Skin of body (tissue), 3 donors: ENCODE measurements at places on chromosomes 5 and 9.

DNA sequence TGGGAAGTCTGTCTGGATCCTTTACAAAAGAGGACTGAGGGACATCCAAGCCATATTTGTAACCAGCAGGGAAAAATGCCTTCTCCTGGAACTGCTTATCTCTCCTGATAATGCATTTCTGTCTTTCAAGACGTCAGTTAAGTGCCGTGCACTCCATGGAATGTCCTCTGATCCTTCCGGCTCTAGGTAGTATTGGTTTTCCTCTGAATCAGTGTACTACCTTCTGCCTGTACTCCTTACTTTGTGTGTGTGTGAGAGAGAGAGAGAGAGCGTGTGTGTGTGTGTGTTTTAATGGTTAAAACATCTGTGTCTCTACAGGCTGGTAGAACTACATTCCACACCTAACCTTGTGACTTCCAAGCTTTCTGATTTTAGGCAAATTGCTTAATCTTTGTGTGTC lies 89.9 kb downstream of the PIP5K1B start:
- no peak for DNase-seq

- no peak for DNase-seq
Measured at GRCh38 chr5:4831325-4831724, 308.8 kb upstream of the ADAMTS16 start.

GRCh38 chr9:110808599-110808980 lies 140.0 kb downstream of the MUSK start:
- DNase-seq, result no peak

GRCh38 chr9:135884328-135885035 lies 22.9 kb downstream of the CAMSAP1 start:
- no peak for DNase-seq

DNA sequence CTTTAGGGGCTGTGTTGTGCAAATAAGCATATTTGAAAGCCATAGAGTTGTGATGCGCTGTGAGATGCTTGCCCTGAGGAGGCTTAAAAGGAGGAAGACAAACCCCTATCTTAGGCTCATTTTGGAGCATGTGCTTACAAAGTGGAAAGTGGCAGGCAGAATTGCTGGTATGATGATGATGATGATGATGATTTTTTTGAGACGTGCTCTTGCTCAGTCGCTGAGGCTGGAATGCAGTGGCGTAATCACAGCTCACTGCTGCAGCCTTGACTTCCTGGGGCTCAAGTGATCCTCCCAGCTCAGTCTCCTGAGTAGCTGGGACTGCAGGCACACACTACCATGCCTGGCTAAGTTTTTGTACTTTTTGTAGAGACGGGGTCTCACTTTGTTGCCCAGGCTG lies 1.7 kb downstream of the CNOT8 start:
- DNase-seq, result no peak

DNA sequence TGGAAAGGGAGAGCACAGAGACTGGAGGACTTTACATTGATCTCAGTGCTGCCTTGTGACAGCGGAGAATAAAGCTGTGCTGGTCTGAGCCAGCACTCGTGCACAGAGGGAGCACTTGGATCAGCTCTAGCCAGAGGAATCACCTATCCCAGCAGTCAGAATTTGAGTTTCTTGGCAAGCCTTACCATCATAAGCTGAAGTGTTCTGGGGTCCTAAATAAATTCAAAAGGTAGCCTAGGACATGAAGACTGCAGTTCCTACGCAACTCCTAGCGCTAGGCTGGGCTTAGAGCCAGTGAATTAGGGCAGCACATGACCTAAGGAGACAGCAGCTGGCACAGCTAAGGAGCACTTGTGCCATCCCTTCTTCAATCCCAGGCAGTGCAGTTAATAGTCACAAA lies 119.5 kb downstream of the HMHB1 start:
- DNase-seq, result no peak

- DNase-seq, result no peak
Measured at GRCh38 chr5:6391151-6391550, 12.8 kb upstream of the MED10 start.

DNA sequence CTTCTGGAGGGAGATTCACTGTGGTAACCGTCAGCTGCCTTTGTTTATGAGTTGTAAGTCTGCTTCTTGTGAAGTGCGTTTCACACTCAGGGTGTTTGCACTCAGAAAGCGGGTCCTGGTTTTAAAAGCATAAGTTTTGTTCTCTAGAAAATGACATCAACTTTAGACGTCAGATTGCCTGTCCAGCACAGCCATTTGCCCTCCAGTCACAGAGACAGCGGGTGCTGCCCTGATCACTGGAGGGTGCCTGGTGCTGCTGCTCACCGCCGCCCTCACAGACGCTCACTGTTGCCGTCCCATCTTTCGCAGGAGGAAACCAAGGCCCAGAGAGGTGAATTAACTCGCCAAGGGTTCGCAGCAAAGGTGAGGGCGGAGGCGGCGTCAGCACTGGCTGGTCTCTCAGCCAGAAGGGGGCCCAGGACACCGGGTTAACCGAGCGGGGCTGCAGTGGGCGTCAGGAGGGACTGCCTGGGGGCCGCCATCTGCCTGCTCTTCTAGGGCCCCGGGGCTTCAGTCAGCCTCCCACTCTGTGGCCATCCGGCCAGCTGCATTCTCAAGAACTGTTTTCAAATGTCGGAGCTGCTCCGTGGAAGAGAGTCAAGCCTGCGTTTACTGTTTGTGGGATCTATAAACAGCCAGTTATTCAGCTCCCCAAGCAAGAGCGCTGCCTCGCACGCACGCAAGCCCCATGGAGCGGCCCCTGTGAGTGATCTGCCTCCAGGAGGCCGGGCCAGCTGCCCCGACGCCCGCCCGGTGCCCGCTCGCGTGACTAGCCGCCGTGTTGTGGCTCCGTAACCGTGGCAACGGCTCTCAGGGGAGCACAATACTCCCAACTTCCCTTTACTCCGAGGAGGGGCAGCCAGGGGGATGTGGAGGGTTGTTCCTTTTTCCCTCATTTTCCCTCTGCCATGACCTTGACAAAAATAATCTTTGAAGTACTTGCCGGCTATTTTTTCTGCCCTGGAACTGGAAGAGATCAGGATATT lies 43.4 kb upstream of the EXOC3 start:
- peak; percentile 94 for DNase-seq

GRCh38 chr5:2658447-2658846 lies 93.0 kb downstream of the IRX2 start:
- DNase-seq, result no peak

DNA sequence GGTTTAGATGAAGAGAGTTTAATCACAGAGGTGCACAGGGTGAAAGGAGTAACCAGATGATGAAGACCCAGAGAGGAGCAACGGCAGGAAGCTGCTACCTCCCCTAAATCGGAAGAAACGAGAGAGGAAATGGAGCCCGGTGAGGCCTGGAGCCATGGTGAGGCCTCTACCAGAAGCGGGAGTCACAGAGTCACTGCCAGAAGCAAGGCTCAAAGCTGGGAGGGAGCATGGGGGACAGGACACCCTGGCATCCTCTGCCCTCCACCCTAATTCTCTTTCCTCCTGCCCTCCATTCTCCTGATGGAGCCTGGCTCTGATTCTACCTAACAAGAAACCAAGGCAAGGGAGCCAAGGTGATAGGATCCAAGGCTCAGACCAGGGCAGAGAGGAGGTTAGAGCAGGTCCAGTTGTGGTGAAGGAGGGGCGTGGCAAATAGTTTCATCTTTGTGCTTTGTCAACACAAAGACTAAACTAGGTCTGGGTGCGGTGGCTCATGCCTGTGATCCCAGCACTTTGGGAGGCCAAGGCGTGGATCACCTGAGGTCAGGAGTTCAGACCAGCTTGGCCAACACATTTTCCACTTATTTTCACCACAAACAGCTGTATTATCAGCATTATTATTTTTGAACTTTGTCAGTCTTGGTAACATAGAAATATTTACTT lies 134.4 kb upstream of the RAI14 start:
- DNase-seq, result no peak

DNA sequence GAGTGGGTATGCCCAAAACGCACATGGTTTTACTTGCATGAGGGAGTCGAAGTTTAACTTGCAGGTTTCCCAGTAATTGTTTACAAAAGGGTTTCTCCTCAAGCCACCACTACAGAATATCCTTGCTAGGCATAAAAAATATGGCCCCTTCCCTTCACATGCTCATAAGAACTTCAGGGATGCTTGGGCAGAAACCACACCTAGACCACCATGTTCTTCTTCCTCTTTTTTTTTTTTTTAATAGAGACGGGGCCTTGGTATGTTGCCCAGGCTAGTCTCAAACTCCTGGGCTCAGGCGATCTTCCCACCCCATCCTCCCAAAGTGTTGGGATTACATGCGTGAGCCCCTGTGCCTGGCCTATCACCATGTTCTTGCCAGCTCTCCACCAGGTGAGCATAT lies 18.6 kb upstream of the PLIN2 start:
- DNase-seq, result no peak

- peak; percentile 51 for DNase-seq
Measured at GRCh38 chr5:122192497-122193496, 63.5 kb downstream of the ZNF474 start.

- DNase-seq, result no peak
Measured at GRCh38 chr9:95645992-95646391, 129.2 kb upstream of the PTCH1 start.

DNA sequence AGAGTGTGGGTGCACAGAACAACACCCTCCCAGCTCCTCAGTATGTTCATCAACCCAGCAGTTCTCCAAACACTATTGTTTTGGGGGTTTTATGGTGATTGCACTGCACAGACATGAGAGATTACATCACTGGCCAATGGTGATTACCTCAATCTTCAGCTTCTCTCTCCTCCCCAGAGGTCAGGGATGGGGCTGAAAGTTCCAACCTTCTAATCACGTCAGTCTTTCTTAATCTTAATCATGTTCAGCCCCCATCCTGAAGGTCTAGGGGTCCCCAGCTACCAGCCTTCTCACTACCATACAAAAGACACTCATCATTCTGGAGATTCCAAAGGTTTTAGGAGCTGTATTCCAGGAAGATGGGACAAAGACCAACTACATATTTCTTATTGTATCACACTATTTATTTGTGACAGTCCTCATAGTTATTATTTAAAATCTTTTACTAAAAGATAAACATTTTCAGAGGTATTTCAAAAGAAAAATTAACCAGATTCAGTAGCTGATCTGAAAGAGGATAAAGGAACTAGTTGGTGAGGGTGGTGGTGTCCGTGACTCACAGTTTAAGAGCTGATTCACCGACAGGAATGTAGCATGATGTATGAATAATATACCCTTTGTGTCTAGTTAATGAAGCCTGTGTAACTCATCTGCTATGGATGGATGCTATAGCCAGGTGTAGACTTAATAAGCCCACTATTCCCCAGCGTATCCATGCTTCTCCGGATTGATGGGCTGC lies 35.6 kb downstream of the RASEF start:
- no peak for DNase-seq

GRCh38 chr5:112757468-112758208 lies 20.0 kb downstream of the APC start:
- peak; percentile 62 for DNase-seq

- DNase-seq, result no peak
Measured at GRCh38 chr5:78416677-78417425, 56.4 kb downstream of the SCAMP1 start.

- DNase-seq, result no peak
Measured at GRCh38 chr9:74858751-74859414, 28.8 kb downstream of the TRPM6 start.

- DNase-seq, result peak; percentile 72
Measured at GRCh38 chr5:169268019-169268418, 32.9 kb downstream of the SLIT3 start.

DNA sequence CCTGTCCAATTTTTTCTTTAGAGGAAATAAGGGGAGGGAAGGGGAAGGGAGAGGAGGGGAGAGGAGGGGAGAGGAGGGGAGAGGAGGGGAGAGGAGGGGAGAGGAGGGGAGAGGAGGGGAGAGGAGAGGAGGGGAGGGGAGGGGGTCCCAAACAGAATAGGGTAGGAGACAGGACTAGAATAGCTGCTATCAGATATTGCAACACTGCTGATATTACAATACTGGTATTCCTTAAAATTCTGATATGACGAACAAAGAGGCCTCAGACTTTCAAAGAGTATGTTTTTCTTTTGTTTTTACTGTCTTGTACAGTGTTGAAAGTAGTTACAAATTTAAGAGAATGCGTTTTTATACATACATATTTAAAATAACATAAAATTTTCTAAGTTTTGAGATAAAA lies 67.5 kb downstream of the RICTOR start:
- DNase-seq, result no peak

DNA sequence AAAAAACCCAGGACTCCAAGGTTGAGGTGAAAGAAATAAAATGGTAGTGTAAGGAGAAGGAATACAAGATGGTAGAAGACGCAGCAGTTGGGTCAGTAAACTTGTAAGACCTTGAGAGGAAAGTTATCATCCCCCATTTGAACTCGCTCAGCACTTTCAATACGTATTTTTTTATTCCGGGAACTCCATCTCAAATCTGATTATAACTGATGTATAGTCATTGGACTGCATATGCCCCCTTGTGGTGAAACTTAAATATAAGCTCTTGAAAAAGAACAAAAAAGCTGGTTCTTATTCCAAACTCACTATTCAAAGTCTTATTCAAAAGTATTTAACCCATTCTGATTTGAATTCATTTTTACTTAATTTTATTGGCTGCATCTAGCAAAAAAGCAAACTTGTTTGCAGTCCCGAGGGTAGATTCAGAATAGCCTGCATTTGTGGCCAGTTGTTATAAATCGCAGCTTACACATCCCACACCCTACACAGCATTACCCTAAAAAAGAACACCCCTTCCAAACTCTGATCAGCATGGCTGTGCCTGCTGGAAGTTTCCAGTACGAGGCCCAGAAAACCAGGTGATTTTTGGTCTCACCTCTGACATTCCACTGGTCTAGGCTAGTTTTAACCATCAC lies 118.0 kb downstream of the ESM1 start:
- DNase-seq, result peak; percentile 67

GRCh38 chr5:96940586-96940985 lies 4.7 kb downstream of the LNPEP start:
- DNase-seq, result no peak

DNA sequence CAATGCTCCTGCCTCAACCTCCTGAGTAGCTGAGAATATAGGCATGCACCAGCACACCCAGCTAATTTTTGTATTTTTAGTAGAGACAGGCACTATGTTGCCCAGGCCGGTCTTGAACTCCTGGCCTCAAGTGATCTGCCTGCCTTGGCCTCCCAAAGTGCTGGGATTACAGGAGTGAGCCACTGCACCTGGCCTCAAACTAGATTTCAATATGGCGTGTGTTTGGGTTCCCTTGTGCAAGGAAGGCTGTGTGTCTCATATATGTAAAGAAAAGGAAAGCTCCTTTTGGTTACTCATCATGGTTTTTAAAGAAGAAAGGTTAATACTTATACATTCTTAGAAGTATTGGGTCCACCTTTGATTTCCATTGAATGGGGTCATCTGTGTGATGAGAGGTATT lies 70.7 kb downstream of the ANKRD33B start:
- no peak for DNase-seq

DNA sequence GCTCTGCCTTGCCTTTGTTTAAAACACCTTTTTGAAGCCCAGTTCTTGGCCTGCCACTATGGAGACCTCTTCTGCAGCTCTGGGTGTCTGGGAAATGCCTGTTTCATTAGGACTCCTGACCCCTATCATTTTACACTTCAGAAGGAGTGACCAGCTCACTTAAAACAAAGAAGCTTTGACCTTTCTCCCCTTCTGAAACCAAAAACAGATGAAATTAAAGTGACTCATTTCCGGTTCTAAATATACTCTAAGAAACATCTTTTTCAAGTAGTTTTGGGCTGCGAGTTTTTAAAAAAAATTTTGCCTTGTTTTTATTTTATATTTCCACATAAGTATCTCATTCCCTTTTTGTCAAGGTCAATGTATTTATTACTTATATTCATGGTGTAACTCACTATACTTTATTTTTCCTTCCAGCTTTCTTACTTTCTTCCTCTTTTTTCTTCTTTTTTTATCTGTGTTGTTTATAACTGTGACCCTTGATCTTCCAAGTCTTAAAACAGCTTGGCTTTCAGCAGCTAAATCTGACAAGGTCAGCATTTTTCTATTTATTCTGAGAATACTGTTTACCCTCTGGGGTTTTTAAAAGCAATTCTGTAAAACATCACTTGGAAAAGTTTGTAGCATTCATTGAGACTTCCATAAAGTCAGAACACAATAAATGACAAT lies 672.9 kb downstream of the NR2F1-AS1 start:
- peak; percentile 60 for DNase-seq
